ENCODE measurements at places on chromosomes 3 and 15. TPM values are rescaled to one million over a fixed set of nuclear protein-coding genes. Genes with fewer than 3 reads are reported as not detected.

MEX3B gene
- 9.4 TPM for polyA plus RNA-seq

CHRNB4 gene
- polyA plus RNA-seq = 0.21 TPM

DNA sequence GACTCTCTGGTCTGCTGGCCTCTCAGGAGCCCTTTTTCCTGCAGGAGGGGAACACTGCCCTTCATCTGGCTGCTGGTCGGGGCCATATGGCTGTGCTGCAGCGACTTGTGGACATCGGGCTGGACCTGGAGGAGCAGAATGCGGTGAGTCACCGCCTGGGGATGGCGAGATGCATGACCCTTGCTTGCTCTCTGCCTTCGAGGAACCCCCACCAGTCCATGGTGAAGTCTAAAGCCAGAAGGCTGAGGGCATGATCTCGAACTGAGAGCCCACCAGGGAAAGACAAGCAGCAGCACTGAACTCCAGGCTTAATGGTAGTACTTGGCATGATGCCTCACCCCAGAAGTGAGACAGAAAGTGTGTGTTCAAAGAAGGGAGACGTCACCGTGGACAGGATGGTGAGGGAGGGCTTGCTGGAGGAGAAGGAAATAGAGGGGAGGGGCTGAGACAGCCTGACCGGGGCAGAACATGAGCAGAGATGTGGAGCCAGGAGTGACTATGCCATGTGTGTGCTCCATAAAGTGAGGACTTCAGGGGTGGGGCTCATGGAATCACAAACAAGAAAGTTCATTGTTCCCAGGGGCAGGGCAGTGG lies 19.2 kb downstream of the ANKDD1A start:
- DNase-seq = no peak

DNA sequence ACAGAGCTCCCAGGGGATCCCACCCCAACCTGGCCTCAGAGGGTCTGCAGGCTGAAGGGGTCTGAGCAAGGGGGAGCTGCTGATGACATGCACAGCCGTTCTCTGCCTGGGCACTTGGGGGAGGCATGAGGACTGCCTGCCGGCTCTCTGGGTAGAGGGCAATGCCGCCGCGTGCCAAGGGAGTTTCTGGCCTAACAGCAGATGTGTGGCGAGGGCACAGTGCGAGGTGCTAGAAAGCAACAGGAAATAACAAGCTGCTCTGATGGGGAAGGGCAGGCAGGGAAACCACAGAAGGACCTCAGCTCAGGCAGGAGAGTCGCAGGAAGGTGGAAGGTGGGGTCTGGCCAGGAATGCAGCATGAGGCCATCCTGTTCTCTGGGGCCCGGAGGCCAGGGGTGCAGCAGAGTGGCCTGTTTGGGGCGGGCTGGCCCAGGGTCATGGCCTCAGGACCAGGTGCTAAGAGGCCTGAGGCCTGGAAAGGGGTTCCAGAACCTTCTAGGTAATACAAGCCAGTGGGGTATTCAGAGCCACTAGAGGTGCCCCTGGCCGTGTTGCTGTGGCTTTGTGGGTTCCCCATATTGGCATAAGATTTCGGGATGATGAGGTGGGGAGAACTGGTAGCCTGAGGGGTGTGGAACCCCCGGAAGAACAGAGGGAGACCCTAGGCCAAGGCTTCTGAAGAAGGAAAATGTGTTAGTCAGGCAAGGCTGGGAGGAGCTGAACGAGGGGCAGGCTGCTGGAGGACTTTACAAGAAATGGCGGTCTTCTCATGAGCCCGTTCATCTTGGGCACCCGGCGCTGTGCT lies 41.2 kb downstream of the RGMA start:
- DNase-seq = no peak

FAN1 gene
- polyA plus RNA-seq = 25.5 TPM

DNA sequence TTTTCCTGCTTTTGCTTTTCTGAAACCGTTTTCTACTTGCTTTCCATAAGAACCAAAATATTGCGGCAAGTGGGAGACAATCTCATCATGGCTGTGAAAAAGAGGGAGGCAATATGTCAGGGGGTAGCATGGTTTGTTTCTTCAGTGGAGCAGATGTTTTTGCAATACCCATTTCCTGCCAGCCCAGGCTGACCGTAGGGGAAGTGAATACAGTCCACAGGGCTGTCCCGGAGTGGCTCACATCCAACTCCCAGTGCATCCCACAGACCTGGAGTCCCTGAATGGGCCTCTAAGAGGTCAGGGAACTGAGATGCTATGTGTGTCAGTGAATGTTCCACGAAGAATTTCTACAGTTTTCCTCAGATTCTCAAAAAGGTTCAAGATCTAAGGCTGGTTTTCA lies 69.6 kb downstream of the EPHB1 start:
- no peak for DNase-seq

- peak; percentile 20 for DNase-seq
Observed at GRCh38 chr3:175005881-175006280, 146.7 kb downstream of the NAALADL2 start.

DNA sequence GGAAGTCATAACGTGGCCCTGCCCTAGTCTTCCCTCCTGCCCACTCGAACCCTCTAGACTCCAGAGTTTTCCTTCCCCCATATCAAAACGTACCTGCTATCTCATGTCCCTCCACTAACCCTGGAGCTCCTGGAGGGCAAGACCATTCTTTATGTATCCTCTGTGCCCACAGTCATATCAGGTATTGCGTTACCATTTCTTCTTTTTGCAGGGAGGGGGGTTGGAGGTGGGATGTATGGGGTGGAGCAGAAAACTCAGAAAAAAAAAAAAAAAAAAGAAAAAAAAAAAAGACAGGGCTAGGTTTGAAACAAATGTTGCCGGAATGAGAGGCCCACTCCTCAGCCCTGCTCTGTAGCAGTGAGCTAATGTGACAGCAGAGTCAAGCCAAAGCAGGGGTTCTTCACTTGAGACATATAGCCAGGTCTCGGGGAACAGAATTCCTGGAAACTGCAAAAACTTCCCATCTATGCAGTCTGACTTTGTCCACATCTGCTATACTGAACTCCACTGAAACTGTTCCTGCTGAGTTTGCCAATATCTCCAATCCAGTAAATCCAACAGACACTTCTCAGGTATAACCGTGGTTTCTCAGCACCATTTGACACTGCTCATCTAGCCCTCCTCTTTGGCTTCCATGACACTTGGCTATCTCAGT lies 31.1 kb downstream of the PARP16 start:
- no peak for DNase-seq

C3orf62 gene
- polyA plus RNA-seq = 13.4 TPM

MDFIC2 gene
- not detected for polyA plus RNA-seq
